Hypothalamus (tissue), 51 donors: ENCODE measurements at places on chromosomes 11 and 22.
A peak's percentile ranks its signal among the peaks of the same experiment; 100 is the strongest.

DNA sequence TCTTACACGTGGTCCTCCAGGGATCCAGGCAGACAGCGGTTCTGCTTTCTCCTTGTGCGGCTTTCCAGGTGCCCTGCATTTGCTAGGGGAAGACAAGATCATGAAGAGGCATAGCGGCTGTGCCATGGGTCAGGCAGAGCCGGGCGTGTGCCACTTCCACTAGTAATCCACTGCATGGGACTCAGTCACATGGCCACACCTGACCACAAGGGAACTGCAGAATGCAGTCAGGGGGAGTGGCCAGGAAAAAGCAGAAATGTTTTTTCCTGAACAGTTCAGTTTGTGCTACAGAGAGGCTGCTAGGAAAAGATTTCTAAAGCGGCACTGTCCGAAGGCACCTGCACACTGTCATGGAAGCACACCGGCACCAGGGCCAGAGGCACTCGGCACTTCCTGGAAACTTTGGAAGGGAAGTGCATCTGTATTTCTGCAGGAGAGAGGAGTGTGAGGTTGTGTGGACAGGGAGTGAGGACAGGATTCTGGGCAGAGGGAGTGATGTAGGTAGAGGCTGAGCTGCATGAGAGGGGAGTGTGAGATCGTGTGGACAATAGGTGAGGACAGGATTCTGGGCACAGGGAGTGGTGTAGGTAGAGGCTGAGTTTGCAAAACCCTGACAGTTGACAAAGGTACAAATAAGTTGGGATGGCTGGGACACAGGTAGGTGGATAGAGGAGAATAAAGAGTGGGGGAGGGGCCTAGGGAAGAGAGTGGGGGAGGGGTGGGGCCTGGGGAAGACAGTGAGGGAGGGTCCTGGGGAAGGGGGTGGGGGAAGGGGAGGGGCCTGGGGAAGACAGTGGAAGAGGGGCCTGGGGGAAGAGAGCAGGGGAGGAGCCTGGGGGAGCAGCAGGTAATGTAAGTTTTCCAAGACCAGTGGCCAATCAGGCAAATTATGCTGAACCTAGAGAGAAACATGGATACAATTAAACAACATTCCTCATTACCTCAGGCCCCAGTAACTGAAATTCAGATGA is 1436.3 kb downstream of the TBC1D22A start:
- DNase-seq = no peak

- peak; percentile 24 for DNase-seq
These were observed 505 bp downstream of the ZNF214 start for GRCh38 chr11:7019500-7020182.

DNA sequence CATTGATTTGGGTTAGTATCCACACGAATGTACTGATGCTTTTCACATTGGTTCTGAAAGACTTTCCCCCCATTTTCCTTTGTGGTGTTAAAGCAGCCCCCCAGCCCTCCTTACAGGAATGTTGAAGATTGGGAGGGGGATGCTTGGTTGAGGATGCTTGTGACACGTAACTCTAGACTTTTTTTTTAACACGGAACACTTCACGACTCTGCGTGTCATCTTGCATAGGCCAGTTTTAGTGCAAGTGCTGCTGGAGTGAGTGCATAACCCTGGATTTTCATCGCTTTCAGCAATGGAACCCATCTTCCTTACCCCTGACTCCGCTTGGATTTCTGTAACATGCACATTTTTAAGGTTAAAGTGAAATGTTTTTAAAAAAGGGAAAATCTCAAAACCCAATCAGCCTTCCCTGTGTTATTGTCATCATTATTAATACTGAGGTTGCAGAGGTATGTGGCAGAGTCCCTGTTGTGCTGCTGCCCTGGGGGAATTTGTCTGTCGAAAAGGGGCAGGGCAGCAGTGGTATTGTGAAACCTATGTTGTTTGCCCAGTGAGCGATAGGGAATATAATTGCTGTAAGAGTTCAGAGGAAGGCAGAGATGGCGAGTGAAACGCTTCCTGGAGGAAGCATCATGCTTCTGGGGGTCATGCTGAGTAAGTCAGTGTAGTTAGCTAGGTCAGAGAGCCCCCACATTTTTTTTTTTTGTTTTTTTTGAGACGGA is 12.1 kb downstream of the CECR2 start:
- no peak for DNase-seq

DNA sequence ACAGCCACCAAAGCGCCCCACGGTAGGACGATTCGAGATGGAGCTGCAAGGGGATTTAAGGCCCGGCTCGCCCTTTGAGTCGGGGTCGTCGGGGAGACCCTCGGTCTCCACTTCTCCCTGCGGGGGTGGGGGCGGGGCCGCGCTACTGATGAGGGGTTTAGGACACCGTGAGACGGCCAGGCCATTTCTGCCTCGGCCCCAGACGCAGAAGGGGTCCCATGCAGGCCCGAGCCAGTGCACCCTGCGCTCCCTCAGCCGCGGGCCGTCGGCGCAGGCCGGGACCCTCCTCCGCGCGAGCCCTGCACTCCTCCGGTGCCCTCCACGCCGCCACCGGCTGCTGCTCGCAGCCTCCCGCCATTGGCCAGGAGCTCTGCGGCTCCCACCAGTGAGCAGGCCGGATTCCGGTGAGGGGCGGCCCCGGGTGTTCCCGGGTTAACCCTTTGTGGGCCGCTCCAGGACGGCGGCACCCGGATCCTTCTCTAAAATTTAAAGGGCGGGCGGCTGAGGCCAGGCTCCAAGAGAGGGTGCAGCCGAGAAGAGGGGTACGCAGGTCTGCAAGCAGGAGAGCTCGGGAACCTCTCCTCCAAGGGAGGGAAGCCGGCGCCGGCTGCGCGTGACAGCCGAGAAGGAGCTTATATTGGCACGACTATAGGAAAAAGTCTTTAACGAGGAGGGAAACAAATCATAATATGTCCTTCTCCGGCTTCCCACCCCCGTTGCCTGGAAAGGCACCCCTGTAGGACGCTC is 18.0 kb downstream of the CREB3L1 start:
- DNase-seq = peak; percentile 74

GRCh38 chr11:123072762-123073161 is 10.8 kb upstream of the HSPA8 start:
- DNase-seq = no peak

GRCh38 chr11:44813401-44813800 is 86.6 kb downstream of the TSPAN18 start:
- no peak for DNase-seq

GRCh38 chr11:35177370-35177769 is 38.4 kb downstream of the CD44 start:
- no peak for DNase-seq

GRCh38 chr11:313304-313786 is 495 bp upstream of the IFITM1 start:
- DNase-seq = no peak

GRCh38 chr11:133984828-133985227 is 28.1 kb upstream of the IGSF9B start:
- no peak for DNase-seq

- DNase-seq = no peak
These were observed 242.1 kb upstream of the KIRREL3 start for GRCh38 chr11:127242676-127243075.

GRCh38 chr11:118117790-118118601 is 31.2 kb upstream of the SMIM35 start:
- no peak for DNase-seq

- no peak for DNase-seq
These were observed 43.4 kb upstream of the CSNK2A3 start for GRCh38 chr11:11396301-11397035.

GRCh38 chr22:19119949-19120348 is 2.3 kb downstream of the DGCR2 start:
- DNase-seq = no peak

GRCh38 chr11:83051760-83052671 is 19.7 kb downstream of the RAB30 start:
- peak; percentile 19 for DNase-seq

- no peak for DNase-seq
These were observed 215.9 kb upstream of the CCDC90B start for GRCh38 chr11:83502041-83502440.

GRCh38 chr22:37472418-37473006 is 13.7 kb downstream of the MFNG start:
- DNase-seq = no peak

DNA sequence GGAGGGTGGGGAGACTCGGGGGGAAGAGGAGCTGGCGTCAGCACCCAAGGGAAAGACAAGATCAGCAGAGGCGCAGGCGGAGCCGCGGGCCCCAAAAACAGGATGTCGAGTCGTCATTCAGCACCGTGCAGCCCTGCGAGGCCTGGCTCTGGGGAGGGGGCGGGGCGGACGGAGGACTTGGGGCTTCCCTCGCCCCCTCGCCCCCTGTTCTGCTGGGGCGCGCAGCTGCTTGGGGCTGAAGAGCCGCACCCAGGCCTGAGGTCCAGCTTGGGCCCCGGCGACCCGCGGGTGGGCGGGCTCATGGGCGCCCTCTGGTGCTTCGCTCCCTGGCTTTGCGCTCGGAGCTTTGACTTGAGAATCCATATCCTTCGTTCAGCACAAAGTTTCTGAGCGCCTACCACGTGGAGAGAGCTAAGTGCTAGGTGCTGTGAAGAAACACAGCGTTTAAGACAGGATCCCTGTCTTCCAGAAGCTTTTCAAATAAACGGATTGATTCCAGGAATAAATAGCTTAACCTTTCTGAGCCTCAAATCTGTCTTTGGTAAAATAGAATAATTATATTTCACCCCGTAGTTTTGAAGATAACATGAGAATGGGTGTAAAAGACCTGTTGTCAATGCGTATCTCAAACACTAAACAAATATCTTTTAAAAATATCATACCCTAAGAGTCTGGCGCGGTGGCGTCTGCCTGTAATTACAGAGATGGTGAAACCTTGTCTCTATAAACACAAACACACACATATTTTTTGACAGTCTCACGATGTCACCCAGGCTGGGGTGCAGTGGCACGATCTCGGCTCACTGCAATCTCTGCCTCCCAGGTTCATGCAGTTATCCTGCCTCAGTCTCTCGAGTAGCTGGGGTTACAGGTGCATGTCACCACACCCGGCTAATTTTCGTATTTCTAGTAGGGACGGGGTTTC is 929 bp upstream of the RHOG start:
- peak; percentile 76 for DNase-seq

DNA sequence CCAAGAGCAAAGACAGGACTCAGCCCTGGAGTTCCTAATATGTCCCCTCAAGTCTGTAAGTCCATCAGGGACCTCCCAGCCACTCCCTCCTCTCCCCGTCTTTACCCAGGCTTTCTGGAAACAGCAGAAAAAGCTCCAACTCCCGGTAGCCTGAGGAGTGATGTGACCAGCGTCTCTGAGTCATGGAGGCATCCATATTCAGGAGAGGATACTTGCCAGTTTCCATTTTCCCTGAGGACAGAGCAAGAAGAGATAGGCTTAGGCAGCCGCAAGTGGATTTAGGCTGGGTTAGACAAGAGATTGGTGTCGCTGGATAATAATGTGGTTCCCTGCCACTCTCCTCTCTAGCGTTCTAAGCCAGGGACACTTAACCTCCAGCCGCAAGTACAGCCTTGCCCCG is 206.6 kb downstream of the GRIK4 start:
- no peak for DNase-seq

DNA sequence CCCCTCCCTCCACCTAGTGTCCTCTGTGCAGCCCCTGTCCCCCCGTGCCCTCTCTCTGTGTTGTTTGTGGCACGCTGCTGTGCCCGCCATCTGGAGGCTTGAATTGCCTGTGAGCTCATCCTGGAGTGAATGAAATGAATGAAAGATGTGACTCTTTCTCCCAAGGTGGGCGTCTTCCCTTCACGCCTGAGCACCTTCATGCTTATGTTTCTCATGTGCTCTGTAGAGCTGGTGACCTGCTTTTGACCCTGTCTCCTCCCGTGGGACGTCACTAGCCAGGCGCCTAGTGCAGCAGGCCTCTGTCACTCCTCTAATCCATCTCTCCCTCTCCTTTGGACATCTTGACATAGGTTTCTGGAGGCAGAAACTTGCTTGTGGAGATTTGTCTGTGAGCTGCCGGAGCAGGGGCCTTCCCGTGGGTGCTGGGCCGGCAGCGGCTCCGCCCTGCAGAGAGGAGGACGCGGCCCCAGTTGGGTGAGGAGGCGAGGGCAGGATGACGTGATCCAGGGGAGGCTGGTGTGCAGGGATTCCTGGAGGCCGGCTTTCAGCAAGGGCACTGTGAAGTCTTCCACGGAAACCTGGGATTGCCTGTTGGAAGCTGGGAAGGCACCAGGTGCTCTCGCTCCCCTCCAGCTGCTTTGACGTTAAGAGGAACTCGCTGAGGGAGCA is 40.6 kb downstream of the MUC6 start:
- no peak for DNase-seq

- DNase-seq = no peak
These were observed 23.8 kb downstream of the LRRC10B start for GRCh38 chr11:61532134-61533038.

- no peak for DNase-seq
These were observed 221.3 kb downstream of the CADM1 start for GRCh38 chr11:115282923-115283322.

GRCh38 chr22:37162221-37163095 is 12.7 kb upstream of the IL2RB start:
- DNase-seq = no peak

GRCh38 chr22:17264321-17265052 is 45.3 kb upstream of the ADA2 start:
- no peak for DNase-seq

- DNase-seq = no peak
These were observed 5.8 kb downstream of the PKP3 start for GRCh38 chr11:399731-400211.

DNA sequence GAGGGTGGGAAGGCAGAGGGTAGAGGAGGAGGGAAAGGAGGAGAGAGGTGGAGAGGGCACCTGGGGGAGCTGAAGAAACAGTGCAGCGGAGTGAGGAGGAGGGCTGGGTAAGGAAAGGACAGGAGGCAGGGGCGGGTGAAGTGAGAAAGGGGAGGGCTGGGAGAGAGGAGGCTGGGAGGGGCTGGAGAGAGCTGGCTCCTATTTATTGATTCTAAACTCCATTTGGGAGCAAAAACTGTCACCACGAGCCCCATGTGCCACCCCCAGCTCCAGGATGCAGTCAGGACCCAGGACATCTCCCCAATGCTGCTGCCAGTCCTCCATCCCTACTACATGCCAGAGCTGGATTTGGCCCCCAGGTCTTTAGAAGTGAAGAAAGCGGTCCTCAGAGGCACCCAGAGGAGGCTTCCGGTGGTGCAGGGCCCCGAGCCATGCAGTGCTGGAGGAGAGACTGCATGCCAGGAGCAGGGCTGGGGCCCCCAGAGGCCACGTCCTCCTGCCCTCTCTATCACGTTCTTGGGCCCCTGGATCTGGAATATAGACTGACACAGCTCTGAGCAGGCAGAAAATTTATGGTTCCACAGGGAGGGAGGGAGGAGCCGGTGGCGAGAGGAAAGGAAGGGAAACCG is 53.7 kb downstream of the SLC22A12 start:
- no peak for DNase-seq

DNA sequence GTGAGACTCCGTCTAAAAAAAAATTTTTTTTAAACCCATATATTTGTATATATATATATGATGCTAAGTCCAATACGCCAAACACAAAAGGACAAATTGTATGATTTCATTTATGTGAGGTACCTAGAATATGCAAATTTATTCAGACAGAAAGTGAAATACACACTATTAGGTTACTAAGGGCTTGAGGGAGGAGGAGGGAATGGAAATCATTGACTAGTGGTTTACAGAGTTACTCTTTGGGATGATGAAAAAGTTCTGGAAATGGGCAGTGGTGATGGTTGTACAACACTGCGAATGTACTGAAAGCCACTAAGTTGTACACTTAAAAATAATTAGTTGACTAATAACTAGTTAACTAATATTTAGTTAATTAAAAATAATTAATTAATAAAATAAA is 36.2 kb upstream of the FGF3 start:
- DNase-seq = no peak
